ENCODE measurements at places on chromosomes 4 and X.

- DNase-seq = no peak
Observed at GRCh38 chr4:184444953-184445309, 29.4 kb downstream of the IRF2 start.

DNA sequence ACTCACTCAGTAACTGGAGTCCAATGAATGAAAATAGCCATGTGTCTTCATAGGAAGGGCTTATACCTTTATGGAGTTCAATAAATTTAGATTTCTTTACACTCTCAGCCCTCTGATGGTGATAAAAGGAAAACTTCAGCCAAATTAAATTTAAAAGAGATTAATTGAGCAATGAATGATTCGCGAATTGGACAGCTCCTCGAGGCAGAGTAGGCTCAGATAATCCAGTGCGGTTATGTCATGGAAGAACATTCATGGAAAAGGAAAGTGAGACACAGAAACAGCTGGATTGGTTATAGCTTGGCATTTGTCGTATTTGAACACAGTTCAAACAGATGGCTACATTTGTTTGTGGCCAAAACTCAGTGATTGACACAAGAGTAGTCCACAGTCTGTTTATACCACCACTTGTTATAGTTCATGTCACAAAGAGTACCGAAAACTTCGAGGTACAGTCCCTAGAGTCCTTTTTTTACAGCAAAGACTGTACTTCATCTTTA lies 54.6 kb upstream of the TACR3 start:
- DNase-seq = no peak

- no peak for DNase-seq
Observed at GRCh38 chr4:52979020-52979419, 116.9 kb downstream of the RASL11B start.

DNA sequence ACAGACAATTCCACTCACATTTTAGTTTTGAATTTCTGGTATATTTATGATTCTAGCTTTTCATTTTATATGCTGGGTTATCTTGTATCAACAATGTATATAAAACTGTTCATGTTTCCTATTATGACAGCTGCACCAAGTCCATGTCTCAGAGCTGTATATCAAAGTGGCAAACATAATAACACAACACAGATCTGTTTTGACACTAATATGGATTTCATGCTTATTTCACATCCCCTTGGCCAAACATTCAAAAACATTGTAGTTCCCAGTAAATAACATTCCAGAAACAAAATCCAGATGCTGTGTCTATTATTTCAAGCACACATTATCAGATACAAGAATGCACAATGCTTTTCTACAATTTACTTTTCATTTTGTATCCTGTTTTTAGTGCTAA lies 380.6 kb upstream of the MAGEB2 start:
- DNase-seq = no peak

GRCh38 chr4:47837094-47837907 lies 566 bp downstream of the CORIN start:
- peak; percentile 90 for DNase-seq

DNA sequence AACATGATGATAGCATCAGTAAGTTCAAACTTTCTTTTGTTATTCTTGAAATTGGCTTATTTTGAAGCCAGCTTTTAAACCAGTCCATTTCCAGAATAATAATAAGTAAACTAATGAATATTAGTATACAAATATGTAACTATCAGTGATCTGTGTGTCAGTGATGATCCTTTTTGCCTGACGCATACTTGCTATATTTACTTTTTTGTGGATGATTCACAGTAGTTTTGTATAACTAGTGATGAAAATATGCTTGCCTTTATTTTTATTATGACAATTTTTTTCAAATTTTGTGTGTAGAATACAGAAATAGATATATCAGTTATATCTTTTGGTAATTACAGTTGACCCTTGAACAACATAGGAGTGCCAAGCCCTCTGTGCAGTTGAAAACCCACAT lies 49.5 kb downstream of the USP53 start:
- DNase-seq = no peak

DNA sequence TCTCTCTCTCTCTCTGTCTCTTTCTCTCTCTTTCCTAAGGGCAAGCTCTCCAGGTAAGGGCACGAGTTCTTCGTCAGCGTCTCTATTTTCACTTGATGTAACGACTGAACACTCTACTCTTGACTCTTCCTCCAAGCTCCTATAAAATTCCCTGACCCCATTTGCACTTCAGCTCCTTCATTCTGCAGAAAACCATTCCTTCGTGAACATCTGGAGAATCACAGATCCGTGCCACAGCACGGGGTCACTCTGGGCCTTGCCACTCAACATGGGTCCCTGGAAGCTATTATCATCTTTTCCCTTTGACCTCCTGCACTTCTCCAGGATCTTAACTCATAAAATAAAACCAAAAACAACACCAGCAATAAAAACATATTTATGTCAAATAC lies 112.0 kb upstream of the LNX1 start:
- DNase-seq = no peak

- DNase-seq = no peak
Observed at GRCh38 chr4:114980932-114981708, 132.3 kb downstream of the NDST4 start.

- DNase-seq = no peak
Observed at GRCh38 chr4:164221631-164222030, 532.3 kb upstream of the SMIM31 start.

- DNase-seq = peak; percentile 42
Observed at GRCh38 chrX:110317061-110317819, 645 bp downstream of the AMMECR1 start.

GRCh38 chrX:47283015-47283771 lies 50.4 kb downstream of the USP11 start:
- peak; percentile 45 for DNase-seq

DNA sequence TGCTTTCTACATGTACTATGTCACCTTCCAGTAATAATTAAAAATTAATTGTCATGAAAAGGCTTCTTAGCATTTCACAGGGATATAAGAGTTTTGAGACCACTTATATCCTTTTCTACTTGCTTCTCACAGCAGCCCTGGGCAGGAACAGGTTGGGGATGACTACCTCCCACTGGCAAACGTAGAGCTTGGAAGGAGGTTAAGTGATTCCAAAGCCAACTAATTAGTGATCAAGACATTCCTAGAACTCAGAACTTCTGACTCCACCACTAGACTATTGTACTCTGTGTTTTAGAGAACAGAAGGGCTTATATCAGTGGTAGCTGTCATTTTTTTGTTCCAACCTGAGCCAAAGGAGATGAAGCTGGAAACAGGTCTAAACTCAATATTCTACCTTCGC lies 364.5 kb upstream of the BOD1L1 start:
- DNase-seq = no peak

- no peak for DNase-seq
Observed at GRCh38 chrX:55648434-55648833, 25.2 kb downstream of the FOXR2 start.

GRCh38 chr4:155774033-155774432 lies 15.2 kb downstream of the GUCY1B1 start:
- no peak for DNase-seq

- no peak for DNase-seq
Observed at GRCh38 chr4:164251257-164251656, 502.7 kb upstream of the SMIM31 start.

- DNase-seq = no peak
Observed at GRCh38 chr4:98626350-98626749, 32.1 kb downstream of the TSPAN5 start.

Measured in right kidney (tissue), 9 donors.